ENCODE measurements at places on chromosomes 6 and 20.

GRCh38 chr6:152632121-152632782 lies 4.9 kb downstream of the SYNE1 start:
- no peak for DNase-seq

GRCh38 chr20:5156675-5157448 lies 30.1 kb downstream of the CDS2 start:
- no peak for DNase-seq

DNA sequence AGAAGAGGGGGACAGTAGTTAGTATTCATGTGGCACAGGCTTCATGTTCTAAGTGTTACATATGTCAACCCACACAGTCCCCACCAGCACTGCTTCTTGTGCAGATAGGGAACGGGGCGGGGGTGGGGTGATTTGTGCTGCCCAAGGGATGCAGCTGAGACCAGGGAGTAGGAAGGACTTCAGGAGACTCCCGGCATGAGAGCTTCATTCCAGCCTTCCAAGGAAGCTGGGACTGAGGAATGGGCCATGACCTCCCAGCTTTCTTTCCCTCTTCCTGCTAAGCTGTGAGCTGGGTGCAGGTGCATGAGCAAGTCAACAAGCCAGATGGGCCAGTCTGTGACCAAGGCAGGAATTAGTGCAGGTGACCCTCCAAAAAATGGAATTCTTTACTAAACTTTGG lies 9.2 kb downstream of the BEND3 start:
- no peak for DNase-seq

- DNase-seq = no peak
These were observed 21.6 kb upstream of the TMEM217 start for GRCh38 chr6:37279366-37280134.

- DNase-seq = no peak
These were observed 16.5 kb upstream of the LIN28B start for GRCh38 chr6:104940238-104940892.

DNA sequence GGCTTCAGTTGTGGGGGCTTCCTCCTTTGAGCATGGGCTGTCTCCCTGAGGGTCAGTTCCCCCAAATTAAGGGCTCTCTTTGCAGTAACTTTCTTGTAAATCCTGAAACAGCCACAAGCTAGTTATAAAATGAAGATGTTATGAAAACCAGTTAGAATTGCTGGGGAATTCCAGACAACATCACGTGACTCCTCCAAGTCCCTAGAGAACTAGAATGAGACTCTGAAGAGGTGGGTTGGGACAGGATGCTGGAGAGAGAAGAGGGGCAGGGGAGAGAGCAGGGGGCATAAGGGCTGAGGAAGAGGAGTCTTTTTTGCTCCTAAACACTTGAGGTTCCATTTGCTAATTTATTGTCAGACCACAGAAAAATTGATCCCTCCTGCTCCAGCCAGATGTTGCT lies 380.3 kb downstream of the DHX35 start:
- no peak for DNase-seq

DNA sequence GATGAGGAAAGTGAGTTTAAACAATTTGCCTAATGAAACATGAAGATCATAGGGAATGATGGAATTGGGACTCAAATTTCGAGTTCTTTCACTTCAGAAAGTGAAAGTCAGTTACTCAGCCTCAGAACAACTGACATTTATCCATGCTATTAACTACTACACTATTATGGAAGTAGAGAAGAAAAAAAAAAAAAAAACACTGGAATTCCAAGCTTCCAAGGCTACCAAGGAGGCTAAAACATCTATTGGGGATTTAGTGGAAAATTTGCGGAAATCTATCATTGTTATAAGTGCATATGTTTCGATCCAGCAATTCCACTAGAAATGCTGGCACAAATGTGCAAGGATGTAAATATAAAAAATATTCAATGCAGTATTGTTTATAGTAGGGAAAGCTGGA lies 70.4 kb downstream of the TSHZ2 start:
- DNase-seq = no peak

DNA sequence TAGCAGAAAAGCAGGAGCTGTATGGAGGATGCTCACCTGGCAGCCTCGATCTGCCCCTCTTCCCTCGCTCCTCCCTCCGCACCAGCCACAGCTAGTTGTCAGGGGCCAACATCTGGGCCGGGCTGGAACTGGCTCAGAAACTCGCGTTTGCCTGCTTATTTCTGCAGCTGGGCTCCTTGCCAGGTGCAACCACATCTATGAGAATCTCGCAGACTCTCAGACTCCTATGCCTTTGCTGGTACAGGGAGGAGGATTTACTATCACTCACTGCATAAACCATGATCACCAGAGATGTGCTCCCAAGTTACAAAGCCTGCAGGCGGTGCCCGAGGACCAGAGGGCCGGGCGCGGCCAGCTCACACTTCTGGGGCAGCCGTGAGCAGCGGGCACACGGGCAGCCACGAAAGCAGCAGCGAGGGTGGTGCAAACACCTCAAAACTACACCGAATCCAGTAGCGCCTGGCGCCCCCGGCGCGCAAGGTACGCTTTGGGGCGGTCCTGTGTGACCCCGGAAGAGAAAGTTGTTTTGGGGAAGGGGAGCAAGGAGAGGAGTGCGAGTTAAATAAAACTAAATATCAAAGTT lies 577 bp upstream of the LRRC1 start:
- peak; percentile 76 for DNase-seq

DNA sequence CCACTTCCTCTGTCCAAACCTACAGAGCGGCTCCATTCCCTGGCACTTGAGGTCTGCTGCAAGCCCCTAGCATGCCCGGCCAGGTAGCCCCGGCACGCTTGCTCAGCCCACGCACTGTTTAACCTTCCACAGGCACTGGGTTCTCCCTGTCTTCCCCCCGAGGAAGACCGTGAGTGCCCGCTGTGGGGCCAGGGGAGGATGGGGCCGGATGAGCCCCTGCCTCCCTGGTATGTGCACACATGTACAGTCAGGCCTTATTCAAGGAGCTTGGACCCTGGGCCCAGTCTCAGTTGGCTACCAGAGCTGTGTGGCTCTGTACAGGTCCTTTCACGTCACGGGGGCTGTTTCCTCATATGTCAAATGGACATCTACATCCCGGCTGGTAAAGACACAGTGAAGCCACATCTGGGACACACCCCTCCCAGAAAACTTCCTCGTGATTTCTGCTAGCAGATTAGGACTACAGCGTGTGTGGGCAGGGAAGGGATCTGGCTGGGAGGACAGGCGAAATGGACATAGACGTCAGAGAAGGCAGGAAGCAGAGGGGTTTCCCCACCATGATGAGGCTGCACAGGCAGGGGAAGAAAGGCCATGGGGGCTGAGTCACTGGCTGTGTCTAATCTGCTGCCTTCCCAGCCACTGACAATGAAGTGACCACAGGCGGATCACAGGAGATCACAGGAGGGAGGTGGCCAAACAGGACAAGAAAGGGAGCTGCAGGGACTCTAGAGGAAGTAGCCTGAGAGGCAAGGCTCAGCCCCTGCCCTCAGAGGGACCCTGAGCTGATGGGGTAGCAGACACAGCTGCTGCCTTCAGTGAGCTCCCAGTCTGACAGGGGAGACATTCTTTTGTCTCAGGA lies 62.9 kb downstream of the MRPL14 start:
- peak; percentile 44 for DNase-seq

DNA sequence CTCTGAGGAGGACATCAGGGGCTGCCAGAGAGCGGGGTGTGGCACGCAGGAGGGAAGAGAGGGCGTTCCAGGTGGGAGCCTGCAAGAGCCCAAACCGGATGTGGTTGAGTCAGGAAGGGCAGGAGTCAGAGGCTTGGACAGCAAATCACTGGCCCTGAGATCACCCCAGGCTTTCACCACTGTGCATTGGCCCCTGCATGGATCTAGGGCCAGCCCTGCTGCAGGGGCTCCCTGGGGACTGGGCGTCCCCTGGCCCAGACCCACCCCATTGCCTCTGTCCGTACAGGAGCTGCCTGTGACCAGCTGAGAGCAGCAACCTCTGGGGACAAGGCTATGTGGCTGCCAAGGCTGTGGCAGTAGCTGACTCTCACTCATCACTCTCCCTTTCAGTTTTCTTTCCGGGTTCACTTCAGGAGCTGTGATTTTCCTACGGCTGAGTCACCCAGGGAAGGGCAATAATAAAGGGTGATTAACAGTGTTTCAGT lies 33.9 kb downstream of the KCNK17 start:
- DNase-seq = no peak

DNA sequence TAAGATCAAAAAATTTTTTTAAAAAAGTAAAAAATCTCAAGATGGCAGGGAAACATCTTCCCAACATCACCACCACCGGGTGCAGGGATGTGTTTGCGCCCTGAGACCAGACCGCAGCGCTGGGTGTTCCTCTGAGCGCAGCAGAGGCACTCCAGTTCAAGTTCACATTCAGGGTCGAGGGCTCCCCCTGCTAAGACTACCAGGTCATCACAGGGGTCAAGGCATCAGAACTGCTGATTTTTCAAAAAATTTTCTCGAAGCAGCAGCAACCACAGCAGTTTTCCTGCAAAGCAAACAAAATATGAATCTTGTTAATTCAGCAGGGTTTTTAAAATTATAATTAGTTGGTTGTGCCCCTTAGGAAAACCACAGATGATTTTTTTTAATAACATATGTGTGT lies 83.1 kb downstream of the MYLK4 start:
- DNase-seq = no peak

GRCh38 chr20:40849456-40849855 lies 160.4 kb upstream of the MAFB start:
- no peak for DNase-seq

DNA sequence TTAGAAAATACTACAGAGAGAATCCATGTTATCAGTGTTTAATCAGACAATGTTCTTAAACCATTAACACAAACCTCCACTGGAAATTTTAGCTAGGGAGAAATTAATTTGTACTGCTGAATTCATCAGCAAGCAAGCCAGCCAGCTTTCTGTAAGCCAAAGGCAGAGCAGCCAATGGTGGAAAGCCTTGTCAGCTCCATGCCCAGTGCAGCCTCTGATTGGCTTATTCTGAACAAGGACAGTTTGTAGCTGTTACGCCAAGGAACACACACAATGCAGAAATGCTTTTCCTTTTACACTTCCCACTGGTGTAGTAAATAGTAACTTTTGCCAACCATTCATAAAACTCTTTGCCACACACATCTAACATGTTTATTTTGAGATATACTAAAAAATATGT lies 265.0 kb downstream of the TENT5A start:
- DNase-seq = no peak

DNA sequence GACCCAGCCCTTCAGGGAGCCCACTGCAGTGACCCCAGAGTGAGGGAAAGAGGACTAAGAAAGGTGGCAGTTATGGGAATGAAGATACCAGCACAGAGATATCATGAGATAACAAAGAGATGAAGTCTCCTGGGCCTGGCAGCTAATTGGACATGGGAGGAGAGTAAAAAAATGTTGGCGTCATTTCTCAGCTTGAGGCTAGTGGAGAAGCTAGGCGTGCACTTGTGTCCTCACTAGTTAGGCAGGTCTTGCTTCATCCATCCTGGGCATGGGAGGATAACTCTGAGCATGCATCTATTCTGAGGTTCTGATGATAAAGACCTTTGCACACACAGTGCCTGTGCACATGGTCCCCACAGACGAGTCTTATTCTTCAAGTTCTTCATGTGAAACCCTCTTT lies 4.1 kb upstream of the GFOD1 start:
- no peak for DNase-seq

DNA sequence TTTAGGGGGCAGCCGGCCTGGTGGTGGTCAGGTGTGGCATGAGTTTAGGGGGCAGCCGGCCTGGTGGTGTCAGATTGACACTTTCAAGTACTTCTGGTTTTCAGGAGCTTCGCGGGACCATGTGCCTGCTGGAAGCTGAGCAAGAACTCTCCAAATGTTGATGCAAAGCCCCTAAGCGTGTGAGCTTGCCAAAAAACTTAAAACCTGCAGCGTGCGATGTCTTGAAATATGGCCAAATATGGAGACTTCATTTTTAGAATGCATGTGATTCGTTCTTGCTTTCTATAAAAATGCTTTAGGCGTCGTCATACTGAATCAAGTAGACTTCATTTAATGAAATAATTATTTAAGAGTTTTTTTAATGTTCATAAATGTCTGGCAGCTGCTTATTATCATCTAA lies 149.4 kb downstream of the SMOC2 start:
- DNase-seq = no peak

DNA sequence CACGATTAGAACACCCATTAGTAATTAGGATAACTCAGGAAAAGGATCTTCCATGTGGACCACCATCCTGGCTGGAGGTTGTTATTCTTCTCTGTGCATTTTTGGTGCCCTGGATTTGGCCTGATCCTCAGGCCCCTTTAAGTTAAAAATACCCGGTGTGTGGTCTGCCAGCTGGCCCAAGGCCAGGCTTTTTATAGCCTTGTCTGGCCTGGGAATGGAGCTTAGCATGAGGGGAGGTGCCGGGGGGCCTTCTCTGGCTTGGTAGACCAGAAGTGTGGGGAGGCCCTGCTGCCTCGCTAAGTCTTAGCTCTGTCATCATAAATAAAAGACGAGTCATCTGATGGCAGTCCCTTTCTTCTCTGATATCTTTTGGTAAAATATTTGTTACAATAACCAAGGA lies 71.4 kb downstream of the ARID1B start:
- peak; percentile 7 for DNase-seq

GRCh38 chr6:6729971-6730370 lies 141.5 kb downstream of the LY86 start:
- no peak for DNase-seq

GRCh38 chr20:47583551-47583950 lies 81.9 kb downstream of the NCOA3 start:
- DNase-seq = no peak

All from SK-MEL-5 (cell line).